HAP-1 (cell line): ENCODE measurements at places on chromosomes 5 and 9.

GRCh38 chr9:33248606-33249005, 8.6 kb downstream of the SPINK4 start:
- no peak for DNase-seq

DNA sequence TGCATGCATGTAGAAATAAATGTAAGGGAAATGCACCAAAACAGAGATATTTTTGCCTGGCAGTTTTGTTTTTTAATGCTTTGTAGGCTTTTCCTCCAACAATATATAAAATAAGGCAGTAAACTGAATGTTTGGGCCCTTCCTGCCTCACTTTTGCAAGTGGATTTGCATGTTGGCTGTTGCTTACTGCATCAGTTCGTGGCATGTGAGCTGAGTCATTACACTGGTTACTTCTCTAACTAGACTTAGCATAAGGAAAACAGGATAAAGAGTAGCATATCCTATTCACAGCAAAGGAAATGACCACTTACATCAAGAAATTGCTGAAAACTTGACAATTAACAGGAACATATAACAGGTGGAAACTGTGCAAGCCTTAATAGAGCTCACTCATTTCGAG, 113.4 kb downstream of the TLE1 start:
- no peak for DNase-seq

GRCh38 chr5:142356716-142357468, 32.1 kb upstream of the SPRY4 start:
- peak; percentile 49 for DNase-seq

DNA sequence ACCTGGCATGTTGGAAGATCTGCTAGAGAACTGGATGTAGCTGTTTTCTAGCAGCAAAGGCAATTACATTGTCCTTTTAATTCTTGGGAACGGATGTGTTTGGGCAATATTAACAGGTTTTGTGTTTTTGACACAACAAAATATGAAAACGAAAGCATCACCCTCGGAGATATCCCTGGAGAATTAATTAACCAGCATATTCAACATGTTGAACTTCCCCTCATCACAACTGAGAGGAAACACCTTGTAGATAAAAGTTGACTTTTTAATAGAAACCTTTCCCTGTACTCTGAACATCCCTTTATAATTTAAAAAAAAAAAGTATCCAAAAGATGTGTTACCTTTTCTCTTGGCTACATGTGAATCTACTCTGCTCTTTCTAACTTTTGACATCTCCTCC, 13.0 kb downstream of the SEMA6A start:
- DNase-seq: no peak

DNA sequence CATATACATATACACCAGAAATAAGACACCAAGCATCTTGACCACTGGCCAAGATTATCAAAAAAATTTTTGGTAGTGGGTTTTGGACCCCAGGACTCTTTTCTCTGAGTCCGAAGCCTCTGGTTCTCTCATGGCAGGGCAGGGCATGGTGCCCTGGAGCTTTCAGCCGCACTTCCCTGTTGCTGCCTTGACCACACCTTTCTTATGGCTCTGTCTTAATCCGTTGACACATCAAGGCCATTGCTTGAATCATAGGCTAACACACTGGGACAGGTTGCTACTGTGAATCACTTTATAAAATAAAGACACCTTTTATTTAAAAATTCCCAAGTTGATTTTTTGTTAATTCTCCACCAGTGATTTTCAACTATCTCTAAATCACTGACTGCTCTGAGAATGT, 45.4 kb upstream of the CAST start:
- DNase-seq: no peak

DNA sequence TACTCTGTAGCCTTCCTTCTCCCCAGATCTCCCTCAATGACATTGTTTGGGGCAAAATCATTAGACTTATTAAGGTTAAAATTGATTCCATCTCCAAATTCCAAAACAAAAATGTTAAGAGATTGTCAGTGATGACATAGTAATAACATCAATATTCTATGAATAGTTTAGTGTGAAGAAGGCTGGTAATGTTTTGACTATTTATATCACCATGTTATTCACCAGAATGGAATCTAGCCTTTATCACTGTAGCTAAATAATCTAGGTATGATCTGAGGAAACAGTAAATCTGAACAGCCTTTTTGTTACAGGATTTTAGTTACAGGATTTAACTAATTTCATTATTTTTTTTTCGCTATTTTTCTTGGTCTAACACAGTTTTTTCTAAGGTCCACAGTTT, 929 bp upstream of the PLPP6 start:
- DNase-seq: no peak

- peak; percentile 51 for DNase-seq
Observed at GRCh38 chr5:38104497-38105230, 153.7 kb upstream of the EGFLAM start.

DNA sequence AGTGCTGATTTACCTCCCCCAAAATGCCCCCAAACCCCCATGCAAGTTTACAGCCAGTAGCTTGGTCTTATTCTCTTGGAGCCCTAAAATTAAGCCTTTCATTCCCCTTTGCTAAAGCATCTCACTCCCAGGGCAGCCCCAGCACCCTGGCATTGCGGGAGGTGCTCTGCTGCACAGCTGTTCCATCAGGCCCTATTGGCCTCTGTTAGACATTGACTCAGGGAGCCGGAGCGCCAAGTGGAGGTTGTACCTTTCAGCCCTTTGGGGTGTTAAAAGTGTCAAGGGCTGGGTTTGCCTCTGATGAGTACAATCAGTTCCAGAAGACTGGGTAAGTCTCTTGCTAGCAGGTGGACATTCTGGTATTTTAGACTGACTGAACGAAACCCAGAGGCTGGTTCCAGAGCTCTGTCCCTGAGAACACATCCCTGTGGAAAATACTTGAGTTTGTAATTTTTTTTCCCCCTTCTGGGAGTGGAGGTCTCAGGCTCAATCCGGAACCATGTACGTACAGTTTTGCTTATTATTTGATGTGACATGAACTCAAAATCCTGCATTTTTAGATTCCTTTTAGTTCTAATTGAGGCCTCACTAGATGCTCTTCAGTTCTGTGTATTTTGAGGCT, 102.4 kb downstream of the UBE2R2 start:
- no peak for DNase-seq

GRCh38 chr9:111661802-111662521, 557 bp downstream of the GNG10 start:
- DNase-seq: peak; percentile 6

GRCh38 chr9:90433398-90433941, 209.2 kb downstream of the DIRAS2 start:
- DNase-seq: no peak

DNA sequence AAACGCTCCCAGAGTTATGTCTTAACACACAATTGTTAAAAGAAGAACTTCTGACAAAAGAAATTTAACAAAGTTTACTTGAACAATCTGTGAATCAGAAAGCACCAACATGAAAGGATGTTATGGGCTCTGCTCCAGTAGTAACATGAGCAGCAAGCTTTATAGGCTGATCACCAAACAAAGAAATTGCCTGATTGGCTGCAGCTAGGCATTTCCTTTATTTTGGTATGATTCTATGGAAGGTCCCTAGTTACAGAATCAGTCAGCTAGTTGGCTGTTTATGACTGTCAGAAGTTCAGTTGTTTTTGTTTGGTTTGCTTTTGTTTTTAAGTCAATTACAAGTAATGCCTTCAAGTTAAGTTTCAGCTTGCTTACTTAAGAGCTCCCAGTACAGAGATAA, 102.4 kb upstream of the SMC2 start:
- DNase-seq: peak; percentile 4

GRCh38 chr5:64347309-64347708, 158.5 kb upstream of the RGS7BP start:
- no peak for DNase-seq

- DNase-seq: no peak
Observed at GRCh38 chr9:89153232-89154017, 25.2 kb downstream of the SHC3 start.

DNA sequence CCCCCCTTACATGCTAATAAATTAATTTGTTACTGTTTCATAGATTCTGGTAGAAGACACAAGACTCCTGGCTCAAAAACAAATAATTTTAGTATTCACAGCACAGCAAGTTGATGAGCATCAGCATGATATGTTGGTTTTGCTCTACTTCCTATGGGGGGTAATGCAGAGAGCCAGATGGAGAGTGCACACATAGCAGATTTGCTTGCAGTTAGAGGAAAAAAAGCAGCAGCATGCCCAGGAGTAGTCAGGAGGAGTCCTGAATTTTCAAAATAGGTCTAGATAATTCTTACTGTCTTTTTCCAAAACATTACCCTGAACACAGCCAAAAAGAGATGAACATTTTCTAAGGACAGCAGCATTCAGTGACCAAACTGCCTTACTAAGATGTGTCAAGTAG, 261.3 kb downstream of the COX7C start:
- no peak for DNase-seq

GRCh38 chr5:177116631-177117373, 16.8 kb upstream of the NSD1 start:
- no peak for DNase-seq

- DNase-seq: no peak
Observed at GRCh38 chr5:157460921-157461792, 1.1 kb downstream of the NIPAL4 start.

GRCh38 chr5:88836195-88836838, 46.7 kb downstream of the MEF2C start:
- no peak for DNase-seq

DNA sequence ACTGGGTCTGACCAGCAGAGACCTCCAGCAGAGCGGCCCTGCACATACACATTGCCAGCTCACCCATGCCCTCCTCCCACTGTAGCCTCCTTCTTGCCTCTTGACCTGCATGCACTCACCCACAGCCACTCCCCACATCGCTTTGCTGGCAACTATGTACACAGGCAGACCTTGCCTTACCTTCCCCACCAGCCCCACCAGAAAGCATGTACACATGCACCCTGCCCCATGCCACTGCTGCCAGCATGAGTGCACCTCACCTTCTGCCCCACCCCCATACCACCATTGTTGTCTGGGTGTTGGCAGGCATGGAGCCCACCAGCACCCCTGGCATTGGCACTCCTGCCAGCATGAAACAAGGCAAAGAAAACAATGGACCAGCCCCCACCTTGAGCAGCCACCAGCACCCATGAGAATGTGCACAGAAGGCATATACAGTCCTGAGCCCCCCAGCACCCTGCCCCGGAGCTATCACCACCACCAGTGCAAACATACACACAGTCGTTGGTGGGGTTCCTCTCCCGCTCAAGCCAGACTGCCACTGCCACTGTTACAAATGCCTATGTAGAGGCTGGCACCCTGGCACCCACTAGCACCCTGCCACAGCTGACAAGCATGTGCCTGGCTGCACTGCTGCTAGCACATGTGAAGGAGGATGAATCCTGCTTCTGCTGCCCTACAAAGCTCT, 171.4 kb upstream of the NR4A3 start:
- no peak for DNase-seq

DNA sequence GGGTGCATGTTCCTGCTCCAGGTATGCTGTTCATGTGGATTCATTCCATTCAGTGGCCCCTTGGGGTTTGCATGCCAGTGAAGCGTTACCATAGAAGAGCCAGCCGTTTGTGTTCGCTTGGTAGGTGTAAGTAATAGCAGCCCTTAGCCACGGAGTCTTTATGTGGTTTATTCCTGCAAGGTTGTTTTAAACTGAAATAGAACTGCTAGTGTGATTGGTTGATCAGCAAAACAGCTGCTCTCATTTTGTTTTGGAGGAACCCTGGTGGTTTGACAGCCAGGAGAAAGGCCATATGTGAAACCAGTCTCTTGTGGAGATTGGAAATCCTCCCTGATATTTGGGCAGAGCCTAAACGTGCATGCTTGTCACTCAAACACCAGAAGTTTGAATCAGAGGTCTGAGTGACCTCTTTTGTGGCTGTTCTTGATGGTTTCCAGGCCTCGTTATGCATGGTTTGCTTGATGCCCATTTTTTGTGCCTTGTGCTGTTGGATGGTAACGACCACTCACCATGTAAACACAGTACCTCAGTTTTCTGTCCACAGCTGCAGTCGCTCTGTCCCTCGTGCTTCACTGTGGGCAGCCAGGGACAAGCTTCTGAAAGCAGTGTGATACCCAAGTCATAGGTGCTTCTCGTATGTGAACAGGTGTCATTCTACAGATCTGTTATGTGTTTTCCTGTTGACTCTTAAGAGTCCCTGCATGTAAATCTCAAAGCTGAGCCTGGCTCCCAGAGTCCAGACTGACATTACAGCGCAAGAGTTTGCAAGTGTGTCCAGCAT, 58.3 kb upstream of the NXNL2 start:
- DNase-seq: no peak

DNA sequence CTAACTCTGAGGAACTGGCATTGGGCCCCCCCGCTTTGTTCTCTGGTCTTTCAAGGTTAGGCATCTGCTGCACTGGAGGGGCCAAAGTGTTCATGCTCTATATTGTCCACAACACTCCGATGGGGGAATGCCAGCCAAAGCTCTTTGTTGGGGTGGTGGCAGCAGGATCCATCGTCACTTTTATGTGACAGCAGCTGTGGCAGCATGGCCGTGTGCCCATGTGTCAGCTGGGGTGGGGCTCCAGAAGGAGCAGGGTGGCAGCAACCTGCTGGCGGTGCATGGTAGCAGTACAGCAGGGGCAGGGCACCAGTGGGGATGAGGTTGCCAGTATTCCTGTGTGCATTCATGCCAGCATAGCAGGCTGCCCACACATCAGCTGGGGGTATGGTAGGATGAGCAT, 28.2 kb downstream of the ITGA2 start:
- no peak for DNase-seq

GRCh38 chr5:125506124-125506523, 759.7 kb upstream of the ZNF608 start:
- no peak for DNase-seq

GRCh38 chr9:89879276-89879675, 274.5 kb downstream of the GADD45G start:
- DNase-seq: peak; percentile 3

DNA sequence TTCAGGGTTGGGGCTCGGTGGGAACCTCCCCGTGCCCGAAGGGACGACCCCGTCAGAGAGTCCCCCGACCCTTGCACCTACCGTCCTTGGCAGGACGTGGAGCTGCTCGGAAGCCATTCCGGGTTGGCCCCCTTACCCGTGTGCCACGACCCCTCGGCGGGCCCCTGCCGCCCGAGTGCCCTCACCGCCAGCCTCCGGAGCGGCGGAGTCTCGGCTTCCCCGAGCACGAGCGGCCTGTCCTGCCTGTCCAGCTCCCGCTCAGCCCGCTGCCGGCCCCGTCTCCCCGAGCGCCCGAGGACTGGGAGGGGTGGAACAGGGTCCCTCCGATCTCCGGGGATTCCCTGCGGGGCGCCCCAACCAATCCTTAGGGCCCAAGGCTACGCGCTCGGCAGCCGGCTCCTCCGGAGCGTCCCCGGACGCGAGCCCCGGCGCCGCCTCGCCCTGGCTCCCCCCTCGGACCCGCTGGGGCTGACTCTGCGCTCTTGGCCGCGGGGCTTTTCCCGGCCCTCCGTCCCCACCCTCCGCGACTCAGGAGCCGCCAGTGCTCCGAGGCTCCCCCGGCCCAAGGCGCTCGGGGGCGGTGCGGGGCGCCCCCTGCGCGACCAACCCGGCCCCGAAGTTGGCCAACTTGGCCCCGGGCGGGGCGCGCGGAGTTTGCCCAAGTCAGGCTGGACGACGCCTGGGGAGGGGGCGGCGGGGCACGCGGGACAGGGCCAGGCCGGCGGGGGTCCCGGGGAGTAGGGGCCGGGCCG, 654 bp downstream of the ADAMTS2 start:
- peak; percentile 36 for DNase-seq
